ENCODE measurements at places on chromosomes 3 and 15. TPM values are rescaled to one million over a fixed set of nuclear protein-coding genes. Genes with fewer than 3 reads are reported as not detected.

Gene CIB2
- 7.3 TPM for total RNA-seq

Gene TM6SF1
- not detected for total RNA-seq

Gene EXD1
- total RNA-seq = not detected

Gene DUOX2
- not detected for total RNA-seq

Gene C3orf49
- not detected for total RNA-seq

Gene KCNMB2
- not detected for total RNA-seq

Gene NDUFAF3
- total RNA-seq = 211 TPM

Gene CLDND1
- 76.4 TPM for total RNA-seq

Gene C3orf20
- not detected for total RNA-seq

Gene MORC1
- not detected for total RNA-seq

Gene KBTBD13
- total RNA-seq = not detected

Gene OIP5
- 26.6 TPM for total RNA-seq
